T-helper 22 cell (primary cell): ENCODE measurements at places on chromosomes 11 and 22.

DNA sequence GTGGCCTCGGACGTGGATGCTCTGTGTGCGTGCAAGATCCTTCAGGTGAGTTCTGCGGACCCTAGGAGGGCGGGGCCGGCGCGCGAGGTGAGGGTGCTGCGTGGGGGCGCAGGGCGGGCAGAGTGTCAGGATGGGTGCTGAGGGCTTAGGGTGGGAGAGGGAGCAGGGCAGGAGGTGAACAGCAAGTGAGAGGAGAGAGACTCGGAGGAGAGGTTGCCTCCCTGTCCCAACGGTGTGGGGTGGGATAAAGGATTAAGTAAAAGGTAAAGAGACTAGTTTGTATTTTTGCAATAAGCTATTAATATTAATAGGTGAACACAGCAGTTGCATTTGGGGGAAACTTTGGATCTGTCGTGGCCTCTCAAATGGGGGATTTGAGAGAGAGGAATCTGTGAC is 451 bp downstream of the CDC45 start:
- DNase-seq = no peak

GRCh38 chr11:624705-625635 is at the start of gene CDHR5:
Gene CDHR5 (minus strand): TSS chr11:624955. CDS start chr11:624902, 53 bp downstream.
- no peak for DNase-seq

- DNase-seq = no peak
Measured at GRCh38 chr22:38753948-38754750, 1.6 kb downstream of the SUN2 start.

GRCh38 chr11:721741-722345 is 15.8 kb downstream of the EPS8L2 start:
- peak; percentile 44 for DNase-seq

DNA sequence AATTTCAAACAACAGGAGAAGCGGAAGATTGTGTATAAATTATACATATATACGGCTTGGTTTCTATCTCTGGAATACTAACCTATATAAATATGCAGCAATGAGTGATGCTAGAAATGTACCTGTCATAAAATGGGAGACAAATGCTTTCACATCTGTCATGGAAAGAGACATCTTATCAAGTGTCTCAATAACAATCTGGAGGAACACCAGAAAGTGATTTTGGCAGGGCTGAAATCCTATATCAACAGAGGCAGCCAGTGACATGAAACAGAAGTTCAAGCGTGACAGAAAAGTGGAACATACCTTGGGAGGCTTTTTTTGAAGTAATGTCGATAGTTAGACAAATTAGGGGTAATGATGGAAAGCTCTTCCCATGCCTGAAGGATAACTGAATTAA is 834.6 kb downstream of the JRKL start:
- no peak for DNase-seq

- DNase-seq = no peak
Measured at GRCh38 chr11:79087961-79088318, 352.9 kb downstream of the TENM4 start.

DNA sequence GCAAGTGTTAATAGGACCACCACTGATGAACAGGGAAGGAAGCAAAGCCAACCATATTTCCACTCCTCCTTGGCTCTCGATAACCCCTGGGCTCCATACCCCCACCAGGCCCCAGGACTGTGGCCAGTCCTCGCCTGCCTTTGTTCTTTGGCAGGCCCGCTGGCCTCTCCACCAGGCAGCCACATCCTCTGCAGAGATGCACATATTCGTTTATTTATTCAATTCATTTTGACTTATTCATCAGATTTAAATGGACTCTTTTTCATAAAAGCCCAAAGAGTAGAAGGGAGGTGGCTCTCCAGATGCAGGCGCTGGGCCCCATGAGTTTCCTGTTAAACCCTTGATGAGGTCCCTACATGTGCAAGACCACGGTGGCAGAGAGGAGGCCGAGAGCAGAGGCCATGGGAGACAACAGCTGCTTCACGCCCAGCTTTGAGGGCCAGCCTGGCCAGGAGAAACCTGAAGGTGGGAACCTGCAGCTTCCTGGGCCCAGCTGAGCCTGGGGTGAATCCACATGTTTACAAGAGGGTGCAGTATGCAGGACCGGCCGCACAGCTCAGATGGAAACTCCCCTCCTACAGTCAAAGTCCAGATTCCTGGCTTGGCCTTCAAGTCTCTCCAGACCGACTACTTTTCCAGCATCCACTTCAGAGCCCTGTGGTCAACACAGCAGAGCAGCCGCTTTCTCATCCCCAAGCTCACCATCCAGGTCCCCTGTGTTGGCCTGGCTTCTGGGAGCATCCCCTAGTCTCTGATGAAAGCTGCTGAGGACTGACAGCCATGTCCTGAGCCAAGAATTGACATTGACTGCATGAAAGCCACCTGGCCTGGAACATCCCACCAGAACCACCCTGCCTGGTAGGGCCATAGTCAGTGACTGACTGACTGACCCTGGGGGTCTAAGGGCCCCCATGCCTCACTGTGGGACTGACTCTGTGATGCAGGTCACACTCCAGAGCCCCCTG is 39.7 kb upstream of the CCND1 start:
- no peak for DNase-seq

DNA sequence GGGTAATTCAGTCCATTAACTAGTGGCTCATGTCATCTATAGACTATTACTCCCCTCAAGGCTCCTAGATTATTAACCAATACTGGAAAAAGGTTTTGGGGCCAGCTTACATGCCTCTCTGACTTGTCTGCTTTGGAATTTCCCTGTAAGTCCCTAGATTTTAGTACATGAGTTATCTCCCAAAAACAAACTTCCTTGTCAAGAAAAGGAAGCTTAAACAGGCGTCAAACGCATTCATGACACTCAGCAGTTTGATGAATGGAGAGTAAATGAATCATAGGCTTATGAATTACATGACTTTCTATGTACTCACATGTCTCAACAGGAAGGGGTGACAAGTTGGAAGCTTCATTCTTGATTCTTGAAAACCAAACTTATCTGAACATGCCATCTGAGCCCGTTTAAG is 70.8 kb downstream of the BLID start:
- DNase-seq = no peak

- DNase-seq = no peak
Measured at GRCh38 chr11:109730669-109731068, 308.7 kb downstream of the C11orf87 start.

DNA sequence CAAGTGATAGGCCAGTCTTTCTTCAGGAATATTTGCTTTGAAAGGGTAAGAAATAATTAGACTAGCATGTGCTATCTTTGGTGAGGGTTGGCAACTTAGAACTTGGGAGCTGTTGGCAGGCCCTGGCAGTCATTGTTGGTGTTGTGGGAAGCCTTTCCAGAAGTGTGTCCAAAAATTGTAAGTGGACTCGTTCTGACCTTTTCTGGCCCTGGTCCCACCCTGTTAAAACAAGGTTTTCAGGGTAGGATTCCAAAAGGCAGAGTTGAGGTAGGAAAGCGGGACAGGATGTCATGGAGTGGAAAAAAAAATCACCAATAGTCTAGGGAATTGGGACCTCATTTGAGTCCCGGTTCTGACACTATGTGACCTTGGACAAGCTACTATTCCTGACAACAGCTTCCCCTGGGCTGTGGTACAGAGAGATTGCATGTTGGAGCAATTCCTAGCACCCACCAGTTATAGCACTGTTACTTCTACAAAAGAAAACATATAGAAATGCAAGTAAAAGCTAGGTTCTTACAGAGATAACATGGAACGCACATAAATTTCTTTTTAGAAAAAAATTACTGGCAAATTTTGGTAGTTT is 299.3 kb upstream of the DDI1 start:
- DNase-seq = no peak

DNA sequence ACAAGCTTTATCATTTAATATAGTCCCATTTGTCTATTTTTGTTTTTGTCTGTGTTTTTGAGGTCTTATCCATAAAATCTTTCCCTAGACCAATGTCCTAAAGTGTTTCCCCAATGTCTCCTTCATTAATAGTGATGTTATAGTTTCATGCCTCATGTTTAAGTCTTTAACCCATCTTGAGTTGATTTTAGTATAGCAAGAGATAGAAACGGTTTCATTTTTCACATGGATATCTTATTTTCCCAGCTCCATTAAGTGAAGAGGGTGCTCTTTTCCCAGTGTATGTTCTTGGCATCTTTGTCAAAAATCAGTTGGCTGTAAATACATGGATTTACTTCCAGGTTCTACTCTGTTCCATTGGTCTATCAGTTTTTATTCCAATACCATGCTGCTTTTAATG is 58.2 kb downstream of the KCNQ1OT1 start:
- no peak for DNase-seq

DNA sequence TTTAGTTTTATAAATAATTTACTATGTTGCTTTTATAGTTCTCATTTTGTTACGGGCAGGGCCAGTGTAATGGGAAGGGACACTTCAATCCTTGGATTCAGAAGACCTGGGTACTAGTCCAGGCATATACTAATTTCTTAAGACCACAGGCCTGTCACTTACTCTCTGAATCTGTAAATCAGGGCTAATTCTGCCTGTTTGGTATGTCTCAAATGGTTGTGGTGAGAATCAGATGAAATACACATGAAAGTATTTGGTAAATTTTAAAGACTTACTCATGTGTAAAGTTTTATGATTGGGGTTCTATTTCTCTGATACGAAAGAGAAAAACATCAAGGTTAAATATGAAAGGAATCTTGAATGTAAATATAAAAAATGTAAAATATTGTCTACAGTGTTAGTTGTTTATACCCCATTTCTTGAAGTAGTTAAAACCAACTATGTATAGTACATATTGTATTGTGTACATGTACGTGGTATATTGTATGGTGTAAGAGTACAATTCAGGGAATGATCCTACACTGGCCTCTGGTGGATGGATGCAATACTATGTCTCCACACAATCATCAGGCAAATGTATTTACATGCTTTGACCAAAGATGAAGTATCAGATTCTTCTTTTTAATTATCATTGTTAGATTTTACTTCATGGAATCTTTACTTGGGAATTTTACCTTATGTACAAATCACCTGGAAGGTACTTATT is 24.5 kb upstream of the RAG2 start:
- no peak for DNase-seq
